ENCODE measurements at places on chromosomes 3 and 15.

DNA sequence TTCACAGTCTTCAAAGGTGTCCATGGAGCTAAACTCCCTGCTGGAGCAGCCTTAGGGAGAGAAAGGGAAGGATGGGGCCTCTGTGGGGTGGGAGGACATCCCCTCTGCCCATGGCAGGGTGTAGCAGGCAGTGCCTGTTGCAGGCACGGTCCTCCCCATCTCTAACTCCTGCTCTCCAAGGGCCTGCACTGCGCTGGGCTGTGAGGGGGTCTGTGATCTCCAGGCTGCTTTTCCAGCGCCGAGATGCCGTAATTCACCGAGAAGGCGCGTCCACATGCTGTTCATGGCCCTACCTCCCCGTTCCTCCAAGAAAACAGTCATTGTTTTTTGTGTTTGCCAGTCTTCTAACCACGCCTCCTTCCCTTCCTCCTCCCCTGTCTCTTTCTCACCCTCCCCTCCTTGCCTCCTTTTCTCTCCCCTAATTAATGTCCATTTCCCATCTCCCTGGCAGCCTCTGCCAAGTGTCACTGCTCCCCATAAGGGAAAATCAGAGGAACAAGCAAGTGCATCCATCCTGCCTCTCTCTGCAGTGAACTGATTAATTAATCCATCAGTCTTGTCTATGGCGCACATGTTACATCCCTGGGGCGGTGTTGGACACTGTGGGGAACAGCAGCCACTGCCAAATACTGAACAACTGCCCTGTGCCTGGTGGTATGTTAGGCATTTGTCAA lies 17.7 kb upstream of the LAMP3 start:
- no peak for DNase-seq

GRCh38 chr3:27606537-27606936 lies 115.6 kb downstream of the EOMES start:
- DNase-seq = no peak

- DNase-seq = peak; percentile 23
These were observed 69.4 kb downstream of the FEM1B start for GRCh38 chr15:68346979-68347378.

DNA sequence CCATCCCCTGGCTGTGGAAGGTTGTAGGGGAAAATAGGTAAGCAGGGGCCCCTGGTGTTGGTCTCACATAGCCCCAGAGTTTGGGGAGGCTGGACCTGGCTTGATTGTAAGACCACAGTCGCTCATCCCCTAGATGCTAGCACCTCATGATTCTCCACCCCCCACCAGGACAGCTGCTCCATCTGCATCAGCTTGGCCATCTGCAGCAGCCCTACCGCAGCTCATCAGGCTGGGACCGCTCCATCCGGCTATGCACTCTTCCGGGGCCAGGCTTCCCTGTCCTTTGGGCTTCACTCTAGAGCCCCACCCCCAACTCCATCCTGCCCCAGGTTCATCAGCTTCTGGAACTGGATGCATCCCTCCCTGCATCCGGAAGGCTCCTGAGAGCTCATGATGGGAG lies 12.6 kb downstream of the SCN5A start:
- no peak for DNase-seq

DNA sequence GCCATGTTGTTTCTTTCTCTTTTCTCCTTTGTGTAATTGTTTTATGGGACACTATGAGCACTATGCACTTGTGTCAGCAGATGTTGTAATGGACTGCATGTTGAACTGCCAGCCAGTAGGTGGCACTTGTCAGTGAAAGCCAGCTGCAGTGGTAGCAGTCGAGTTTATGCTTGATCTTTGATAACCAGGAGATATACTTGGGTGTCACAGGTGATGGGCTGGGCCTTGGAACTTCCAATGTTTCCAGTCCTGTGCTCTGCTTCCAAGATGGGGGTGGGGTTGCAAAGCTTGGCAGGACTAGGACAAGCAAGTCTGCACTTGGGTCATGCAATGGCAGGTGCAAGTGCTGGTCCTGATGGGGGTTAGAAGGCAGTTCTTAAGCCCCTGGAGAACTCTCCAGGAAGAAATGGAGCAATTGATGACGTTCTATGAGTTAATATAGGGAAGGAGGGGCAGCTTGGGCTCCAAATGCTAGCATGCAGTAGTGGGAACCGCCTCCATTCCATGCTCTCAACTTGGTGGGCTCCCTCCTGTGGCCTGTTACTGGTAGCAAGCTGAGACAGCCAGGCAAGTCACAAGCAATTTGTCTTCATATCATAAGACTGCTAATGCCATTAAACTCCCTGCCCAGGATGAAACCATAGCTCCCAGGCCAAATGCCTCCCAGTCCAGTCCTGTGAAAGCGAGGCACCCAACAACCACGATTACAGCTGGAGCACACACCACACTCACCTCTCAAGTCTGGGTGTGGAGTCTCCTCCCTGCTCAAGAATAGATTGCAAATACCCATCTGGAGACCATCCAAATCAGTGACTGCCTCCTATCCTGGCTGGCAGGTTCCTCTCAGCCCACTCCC lies 287.2 kb downstream of the CGGBP1 start:
- no peak for DNase-seq

GRCh38 chr3:184241447-184242296 lies 7.1 kb downstream of the ALG3 start:
- peak; percentile 81 for DNase-seq

DNA sequence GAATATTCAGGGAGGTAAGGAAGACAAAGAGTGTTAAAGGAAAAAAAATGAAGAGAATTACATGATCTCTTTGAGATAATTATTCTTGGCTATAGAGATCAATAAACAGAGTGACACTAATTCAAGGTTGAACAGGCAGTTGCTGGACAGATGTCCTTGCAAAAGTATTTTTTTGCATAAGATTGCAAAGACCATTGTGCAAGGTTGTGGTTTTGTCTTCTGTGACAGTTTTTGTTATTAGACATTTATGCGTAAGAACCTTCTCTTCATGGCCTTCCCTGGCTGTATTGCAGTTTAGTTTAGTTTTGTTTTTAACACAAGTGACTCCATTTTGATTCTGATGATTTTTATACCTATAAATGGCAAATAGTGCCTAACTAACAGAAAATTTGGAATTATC lies 682.8 kb upstream of the ARPP21 start:
- DNase-seq = no peak

DNA sequence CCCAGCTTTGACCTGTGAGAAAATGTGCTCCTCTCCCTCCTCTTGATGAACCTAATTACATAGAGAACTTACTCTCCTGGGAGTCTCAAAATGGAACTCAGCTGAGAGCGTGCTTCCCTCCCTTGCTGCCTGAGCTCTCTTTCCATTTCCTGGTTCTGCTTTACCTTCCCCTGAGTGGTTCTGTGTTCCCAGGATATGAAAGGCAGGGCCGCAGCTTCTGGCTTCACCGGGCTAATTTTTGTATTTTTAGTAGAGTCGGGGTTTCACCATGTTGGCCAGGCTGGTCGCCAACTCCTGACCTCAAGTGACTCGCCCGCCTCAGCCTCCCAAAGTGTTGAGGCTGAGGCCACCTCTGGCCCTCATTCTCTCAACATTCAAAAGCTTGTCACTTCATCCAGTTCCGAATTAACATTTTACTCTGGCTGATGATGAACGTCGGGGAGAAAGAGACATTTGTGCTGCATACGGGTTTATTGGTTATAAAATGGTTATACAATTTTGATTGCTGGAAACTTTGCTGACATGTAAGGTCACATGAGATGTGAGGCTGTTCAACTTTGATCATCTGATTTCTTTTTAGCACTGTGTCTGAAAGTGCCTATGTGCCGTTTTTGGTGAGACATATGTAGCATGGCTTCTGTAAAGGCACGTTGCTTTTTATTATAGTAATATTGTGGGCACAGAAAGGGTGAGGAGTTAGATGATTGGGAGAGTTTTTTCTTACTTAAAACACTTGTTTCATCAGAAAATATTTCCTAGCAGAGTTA lies 6.6 kb downstream of the PLS1 start:
- no peak for DNase-seq

DNA sequence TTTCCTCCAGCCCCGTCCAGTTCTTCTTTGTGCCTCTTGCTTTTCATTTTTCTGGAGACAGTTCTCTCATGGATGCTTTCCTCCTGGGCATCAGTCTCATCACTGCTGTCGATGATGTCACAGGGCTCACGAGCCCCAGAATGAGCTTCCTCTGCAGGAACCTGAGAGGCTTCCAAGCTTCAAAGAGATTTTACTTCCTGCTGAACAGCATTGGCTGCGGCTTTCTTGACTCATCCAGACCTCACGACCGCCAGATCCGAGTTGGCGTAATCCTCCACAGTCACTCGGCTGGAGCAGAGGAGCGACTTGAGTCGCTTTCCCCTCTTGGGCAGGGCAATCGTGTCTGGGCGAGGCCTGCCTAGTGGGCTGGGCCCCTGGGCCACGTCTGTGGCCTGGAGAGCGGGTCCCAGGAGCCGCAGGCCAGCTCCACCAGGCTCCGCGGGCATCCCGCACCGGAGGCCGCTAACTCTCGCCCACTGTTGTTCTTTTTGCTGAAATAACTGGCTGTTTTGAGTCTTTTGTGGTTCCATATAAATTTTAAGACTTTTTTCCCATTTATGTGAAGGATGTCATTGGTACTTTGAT lies 20.8 kb upstream of the FAN1 start:
- DNase-seq = no peak

GRCh38 chr3:194003114-194004057 lies 132.6 kb upstream of the HES1 start:
- peak; percentile 82 for DNase-seq

DNA sequence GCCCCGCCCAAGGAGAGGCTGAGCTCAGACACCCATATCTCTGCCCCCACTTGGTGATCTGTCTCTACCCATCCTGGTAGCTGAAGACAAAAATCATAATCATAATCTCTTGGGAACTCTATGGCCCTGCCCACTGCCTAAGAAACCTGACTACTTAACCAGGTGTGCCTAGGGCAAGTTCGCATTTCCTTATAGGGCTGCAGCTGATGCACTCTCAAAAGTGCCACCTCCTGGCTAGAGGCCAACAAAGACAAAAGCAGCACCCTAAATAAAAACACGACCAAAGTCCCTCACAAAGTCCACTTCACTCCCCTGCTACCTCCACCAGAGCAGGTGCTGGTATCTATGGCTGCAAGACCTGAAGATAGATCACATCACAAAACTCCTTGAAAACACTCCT lies 250.4 kb upstream of the SLITRK3 start:
- DNase-seq = peak; percentile 4

GRCh38 chr3:39896184-39896583 lies 86.8 kb downstream of the MYRIP start:
- DNase-seq = no peak

DNA sequence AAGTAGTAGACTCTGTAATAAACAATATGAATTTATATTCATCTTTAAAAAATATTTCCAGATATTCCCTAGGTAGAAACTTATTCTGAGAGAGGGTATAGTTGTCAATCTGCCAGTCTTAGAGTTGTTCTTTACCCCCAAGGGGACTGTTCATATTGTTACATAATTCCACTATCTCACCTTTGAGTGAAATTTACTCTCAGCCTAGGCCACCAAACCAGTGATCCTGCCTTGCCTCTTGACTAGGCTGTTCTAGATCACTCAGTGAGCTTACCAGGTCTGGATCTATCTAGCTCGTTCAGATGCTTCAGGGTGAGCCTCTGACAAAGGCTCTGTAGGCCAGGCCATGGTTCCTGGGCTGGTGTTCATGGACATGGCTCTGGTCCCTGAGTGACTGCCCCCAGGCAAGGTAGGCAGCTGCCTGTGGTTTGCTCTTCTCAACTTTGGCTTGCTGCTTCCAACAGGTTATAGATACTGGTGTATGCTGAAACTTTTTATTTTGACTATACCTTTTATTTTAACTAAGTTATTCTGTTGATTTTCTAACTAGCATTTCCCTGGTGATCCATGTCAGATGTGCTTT lies 27.6 kb downstream of the ZNF592 start:
- no peak for DNase-seq

GRCh38 chr15:94477913-94478553 lies 246.7 kb downstream of the MCTP2 start:
- no peak for DNase-seq

- DNase-seq = no peak
These were observed 35.9 kb upstream of the CMSS1 start for GRCh38 chr3:99781761-99782160.

DNA sequence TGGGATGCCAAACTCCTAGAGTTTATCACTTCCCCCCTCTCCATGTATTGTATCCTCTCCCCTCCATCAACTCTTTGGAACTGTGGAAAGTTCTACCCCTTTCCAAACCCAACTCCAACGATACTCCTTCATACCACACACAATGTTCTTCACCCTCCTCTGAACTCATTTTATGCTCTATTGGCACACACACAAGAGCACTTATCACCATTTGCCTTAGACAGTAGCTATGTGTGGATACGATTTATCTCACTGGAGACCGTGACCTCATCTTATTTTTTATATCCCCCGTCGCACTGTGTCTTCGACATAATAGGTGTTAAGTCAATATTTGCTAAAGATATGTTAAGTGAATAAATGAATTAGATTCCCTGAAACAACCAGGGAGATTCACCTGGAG lies 316.5 kb upstream of the PROK2 start:
- DNase-seq = no peak

DNA sequence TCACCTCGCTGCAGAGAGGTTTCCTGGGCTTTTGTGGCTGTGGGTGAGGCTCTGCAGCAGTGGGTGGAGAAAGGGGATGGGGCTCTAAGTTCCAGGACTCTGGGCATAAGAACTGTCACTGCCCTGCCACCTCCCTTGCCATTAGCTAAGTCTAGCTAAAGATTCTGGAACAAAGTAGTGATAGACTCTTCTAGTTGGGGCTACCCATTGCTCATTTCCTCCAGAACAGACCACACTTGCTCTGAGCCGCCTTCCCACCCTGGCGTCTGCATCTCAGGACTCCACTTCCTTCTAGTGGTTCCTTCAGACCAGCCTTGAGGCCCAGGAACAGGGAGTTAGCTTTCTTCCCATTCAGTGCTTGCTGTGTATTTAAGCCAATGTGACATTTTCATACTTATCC lies 7.5 kb downstream of the ARHGAP31 start:
- DNase-seq = no peak

GRCh38 chr3:5476403-5476802 lies 288.9 kb downstream of the EDEM1 start:
- DNase-seq = no peak

DNA sequence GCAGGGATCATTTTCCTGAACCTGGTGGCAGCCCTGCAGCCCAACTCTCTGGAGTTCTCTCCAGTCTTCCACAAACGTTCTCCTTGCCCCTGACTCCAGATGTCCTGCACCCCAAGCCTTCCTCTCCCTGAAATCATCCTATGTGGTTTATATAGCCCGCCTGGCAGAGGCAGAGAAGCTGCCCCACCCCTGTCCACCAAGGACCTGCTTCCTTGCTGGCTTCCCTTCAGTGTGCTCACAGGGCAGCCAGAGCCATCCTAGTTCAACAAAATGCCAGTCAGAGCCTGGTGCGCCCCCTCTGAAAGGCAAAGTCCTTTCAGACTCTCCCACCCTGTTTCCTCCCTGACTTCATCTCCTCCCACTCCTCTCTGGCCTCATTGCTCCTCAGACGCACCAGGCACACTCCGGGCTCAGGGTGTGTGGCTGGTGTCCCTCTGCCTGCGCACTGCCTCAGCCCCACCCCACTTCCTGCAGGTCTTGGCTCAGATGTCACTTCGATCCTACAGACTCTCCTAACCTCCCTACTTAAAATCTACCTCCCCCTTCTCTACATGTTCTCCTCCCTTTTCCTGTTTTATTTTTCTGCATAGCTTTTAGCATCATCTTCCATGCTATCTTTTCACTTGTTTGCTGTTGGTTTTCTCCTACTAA lies 5.9 kb downstream of the KBTBD13 start:
- no peak for DNase-seq

GRCh38 chr15:50051811-50052419 lies 67.1 kb downstream of the ATP8B4 start:
- DNase-seq = peak; percentile 7

GRCh38 chr3:4994823-4995499 lies 15.7 kb downstream of the BHLHE40 start:
- no peak for DNase-seq
